Ecto neural progenitor cell (in vitro differentiated cells): ENCODE measurements at places on chromosomes 3 and 15.

DNA sequence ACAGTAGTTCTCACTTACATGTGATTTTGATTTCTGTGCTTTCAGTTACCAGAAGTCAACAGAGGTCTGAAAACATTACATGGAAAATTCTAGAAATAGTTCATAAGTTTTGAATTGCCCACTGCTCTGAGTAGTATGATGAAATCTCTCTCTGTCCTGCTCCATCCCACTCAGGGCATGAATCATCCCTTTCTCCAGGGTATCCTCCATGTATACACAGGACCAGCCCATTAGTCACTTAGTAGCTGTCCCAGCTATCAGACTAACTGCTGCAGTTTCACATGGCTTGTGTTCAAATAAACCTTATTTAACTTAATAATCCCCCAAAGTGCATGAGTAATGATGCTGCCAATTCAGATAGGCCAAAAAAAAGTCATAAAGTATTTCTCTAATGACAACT is 38.6 kb downstream of the EPHA3 start:
- DNase-seq = no peak

DNA sequence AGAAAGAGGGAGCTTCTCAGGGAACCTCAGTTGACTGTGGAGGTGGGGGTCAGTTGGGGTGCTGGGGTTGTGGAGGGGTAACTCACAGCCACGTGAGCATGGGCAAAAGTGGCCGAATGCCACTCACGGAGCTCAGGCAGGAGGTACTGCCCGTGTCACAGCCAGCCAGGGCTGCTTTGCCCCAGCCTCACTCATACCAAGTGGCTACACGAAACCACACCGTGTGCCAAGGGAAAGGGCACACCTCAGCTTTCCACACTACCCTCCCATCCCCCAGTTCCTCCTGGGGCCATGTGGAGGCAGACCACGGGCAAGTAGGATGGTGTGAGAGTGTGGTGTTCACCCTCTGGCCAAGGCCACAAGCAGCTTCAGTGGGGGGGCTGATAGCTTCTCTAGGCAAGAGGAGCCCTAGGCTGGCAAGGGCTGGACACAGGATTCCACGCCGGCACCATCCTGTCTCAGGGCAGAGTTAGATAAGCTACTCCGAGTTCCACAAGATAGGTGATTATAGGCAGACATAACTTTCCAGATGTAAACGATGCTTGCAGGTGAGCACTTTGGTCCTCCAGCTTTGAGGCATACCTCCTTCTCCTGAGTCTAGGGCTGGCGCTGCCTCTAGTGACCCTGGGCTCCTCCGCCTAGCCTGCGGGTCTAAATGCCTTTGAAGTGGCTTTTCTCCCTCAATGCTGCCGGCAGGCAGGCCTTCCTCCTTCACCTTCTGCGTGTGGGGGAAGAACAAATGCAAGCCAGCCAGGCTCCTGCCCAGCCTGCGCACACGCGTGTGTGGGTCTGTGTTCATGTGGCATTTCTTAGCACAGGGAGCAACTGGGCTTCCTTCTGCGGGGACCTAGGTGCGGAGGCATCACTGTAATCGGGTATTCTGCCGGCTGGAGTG is 25.0 kb downstream of the RGMA start:
- no peak for DNase-seq

GRCh38 chr3:69442771-69443311 is 57.0 kb upstream of the FRMD4B start:
- DNase-seq = no peak

- no peak for DNase-seq
Observed at GRCh38 chr3:60919296-60919695, 332.0 kb downstream of the FHIT start.

DNA sequence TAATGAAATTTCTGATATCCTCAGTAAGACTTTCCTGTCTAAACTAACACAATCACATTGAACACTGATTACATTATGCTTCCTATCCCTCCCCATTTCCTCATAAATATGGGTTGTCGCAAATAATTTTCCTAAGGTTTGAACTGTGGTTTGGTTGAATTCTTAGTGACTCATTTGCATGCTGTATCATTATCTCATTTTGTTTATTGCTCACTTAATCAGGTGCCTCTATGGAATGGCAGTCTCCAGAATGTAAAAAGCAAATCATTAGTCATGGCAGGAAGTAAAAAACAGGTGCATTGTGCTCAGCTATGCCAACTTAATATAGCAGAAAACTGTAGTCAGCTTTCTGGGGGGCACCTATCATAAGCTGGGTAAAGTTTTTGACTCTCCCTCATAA is 216.0 kb upstream of the ZBTB20 start:
- DNase-seq = no peak

DNA sequence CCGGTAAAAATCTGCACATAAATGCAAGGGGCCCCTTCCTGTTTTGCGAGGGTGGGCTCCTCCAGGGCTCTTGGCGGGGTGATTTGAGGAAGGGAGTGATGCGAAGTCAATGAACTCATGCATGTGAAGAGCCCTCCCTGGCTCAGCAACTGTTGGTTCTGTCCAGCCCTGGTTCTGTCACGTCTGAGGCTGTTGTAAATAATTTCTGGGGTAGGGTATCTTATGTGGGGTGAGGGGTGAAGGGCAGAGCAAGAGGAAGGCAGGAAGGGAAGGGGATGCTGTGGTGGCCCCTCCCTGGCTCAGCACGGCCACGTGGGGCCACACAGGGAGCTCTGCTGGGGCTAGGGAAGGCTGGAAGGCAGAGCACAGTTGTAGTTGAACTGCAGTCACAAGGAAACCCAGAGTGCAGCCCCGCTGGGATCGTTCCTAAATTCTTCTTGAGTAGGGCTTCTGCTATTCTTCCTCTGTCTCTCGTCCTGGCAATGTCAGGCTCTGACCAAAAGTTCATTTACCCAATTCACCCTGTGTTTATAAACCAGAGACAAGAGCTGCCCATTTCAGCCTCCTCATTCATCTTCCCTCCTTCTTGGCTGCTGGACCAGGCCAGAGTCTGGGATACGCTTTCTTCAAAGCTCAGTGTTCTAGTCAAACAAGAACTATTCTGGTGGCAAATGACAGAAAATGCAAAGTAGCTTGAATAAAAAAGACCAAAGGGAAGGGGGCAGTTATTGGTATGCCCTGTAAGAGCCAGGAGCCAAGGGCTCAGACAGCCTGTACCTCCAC is 14.8 kb upstream of the TOPBP1 start:
- no peak for DNase-seq

DNA sequence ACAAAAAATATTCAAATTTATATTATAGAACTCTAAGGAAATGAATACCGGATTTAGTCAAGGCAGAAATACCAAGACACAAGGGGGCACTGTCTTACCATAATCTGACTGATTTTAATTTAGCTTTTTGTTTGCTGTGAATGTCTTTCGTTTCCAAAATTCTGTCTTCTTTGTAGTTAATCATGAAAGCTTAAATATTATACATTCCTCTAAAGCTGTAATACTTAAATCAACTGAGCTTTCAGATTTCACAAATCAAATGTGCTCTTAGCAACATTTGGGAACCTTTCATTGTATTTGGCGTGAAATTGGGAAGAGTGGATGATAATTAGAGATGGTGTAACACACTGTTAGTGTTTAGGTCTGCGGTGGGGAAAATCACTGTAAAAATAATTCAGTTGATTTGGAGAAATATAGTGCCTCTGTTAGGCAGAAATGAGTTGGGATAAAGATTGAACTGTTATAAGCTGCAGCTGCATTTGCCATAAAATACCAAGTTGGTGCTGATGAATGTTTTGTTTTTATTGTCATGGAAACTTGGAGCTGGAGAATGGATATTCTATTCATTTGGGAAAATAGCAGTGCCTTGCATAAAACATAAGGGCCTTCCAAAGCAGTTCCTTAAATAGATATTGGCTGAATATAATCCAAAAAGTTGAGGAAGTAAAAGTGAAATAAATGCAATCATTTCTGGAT is 228.2 kb downstream of the TCF12 start:
- no peak for DNase-seq

DNA sequence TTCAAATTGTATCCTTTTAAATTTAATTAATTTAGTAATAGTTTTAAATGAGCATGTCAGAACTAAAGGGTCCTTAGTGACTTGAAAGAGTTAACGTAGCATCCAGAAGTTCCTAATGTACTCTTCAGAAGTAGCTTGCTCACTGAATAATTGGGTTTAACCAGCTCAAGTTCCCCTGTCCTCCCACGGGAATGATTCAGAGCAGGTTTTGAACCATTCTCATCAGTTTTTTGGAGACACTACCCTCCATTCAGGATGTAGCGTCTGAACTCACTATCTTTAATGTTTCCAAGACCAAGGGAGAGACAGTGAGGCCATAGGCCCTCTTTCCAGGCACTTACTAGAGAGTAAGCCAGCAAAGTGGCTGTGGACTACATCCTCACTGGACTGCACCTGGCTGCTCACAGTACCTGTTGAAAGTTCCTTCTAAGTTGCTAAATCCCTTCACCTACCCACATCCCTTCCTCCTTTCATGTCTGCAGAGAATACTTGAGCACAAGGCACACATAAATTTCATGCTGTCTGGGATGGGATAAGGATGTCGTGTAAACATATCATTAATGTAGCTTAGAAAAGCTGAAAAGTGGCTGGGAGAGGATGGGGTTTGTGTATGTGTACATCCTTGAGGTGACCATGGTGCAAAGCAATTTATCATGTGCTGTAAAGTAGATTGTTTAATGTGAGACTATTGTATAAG is 146.3 kb downstream of the PLCL2 start:
- no peak for DNase-seq

DNA sequence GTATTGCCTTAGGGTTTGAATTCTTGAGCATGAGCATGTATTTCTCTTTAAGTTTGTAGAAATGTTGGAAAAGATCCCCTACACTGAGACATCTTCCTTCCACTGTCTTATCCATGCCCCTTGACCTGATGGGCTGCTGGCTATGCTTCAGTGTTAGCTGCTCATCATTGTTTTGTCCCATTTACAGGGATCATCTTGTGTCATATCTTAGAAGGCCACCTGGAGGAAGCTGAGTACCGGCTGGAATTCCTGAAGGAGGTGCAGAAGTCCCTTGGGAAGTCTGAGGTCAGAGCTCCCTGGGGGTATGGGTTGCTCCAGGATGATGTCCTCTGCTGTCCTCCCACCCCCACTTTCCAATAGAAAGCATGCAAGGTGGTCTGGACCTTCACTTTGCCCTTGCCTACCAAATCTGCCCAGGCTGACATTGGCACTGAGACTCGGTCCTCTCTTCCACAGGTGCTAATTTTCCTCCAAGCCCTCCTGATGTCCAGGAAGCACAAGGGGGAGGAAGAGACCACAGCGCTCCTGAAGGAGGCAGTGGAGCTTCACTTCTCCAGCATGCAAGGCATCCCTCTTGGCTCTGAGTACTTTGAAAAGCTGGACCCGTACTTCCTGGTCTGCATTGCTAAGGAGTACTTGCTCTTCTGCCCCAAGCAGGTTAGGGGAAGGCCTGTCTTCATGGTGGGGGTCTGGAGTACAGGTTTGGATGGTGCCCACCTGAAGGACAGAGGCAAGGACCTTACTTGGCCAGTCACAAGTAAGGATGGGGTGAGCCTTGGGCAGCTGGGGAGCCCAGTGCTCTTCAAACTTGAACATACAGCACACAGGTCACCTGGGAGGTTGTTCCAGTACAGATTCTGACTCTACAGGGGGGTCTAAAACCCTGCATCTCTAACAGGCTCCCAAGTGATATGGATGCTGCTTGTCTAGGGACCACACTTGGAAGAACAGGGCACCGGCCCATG is 17.7 kb downstream of the TTC21A start:
- no peak for DNase-seq

- no peak for DNase-seq
Observed at GRCh38 chr3:50374363-50375257, 15.3 kb upstream of the TMEM115 start.

- no peak for DNase-seq
Observed at GRCh38 chr3:142929109-142929508, 34.4 kb downstream of the PAQR9 start.

GRCh38 chr3:64190517-64191515 is 34.5 kb downstream of the PRICKLE2 start:
- no peak for DNase-seq

- DNase-seq = no peak
Observed at GRCh38 chr15:56969265-56969895, 50.9 kb downstream of the TCF12 start.
